ENCODE measurements at places on chromosomes 16 and 17.

DNA sequence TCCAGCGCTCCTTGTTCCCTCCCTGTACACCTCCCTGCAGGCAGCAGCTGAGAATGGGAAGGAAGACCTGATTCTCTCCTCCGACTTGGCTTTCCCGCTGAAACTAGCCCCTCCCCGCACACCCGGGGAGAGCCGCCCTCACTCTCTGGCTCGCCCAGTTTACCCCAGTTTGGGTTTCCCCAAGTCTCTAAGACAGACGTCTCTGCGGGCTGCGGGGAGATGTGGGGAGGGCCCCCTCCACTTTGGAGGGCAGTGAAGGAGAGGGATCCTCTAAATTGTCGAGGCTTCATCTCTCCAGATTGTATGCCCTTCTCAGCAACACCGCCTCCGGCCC is 797 bp downstream of the GRB7 start:
- DNase-seq = no peak

DNA sequence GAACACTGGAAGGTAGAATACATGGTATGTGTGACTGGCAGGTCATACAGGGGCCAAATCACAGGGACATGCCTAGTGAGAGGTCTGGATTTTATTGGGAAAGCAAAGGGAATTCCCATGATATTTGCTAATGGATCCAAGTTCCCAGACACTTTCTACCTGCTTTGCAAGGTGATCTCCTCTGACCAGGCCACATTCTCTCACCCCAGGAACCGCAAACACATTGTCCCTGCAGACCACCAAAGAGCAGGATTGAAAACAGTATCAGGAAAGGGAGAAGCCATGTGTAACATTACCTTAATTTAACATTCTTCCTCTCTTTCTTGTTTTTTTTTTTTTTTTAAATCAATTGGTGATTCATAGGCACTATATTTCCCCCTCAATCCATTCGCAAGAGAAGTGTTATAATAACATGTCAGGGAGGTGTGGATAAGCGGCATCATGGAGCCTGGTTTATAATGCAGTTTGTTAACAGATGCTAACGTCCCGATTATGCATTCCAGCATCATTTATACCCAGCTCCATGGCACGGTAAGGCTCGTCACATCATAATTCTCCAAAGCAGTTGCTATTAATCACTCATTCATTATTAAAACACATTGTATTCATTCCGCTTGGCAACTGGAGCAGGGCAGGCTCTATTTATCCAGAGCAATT is 155.1 kb upstream of the CCL2 start:
- DNase-seq = no peak

GRCh38 chr16:84423416-84423837 is 55.1 kb downstream of the ATP2C2 start:
- no peak for DNase-seq

DNA sequence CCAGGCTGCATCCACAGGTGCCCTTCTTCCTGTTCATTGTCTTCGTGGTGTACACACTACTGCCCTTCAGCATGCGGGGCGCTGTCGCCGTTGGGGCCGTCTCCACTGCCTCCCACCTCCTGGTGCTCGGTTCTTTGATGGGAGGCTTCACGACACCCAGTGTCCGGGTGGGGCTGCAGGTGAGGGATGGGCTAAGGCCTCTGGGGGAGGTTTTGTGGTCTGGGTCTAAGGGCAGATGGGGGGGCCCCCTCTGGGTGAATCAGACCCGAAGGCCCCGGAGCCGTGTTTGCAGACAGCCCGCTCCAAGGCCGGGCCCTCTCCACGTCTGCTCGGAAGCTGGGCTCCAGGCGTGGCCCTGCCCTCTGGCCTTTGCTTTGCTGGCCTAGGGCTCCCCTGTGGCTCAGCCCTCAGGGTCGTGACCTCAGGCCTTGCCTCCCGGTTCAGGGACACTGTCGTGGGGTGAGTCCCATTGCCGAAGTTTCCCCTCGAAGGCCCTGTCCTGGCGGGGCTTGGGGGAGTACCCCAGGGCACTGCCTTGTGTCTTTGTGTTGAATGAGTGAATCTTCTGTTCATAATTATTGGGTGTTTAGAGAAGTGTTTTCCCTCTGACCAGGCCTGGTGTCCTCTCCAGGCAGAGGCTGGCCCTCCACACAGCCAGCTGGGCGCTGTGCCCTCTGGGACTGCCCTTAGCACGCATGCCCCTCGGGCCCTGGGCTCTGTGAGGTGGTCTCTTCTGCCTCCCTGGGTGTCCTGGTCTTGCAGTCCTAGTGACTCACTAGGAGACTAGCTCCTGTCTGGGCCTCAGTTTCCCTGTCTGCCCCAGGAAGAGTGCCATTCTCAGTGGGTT is 25.6 kb downstream of the ADCY7 start:
- no peak for DNase-seq

- DNase-seq = no peak
Measured at GRCh38 chr17:57895382-57896060, 45.7 kb upstream of the MRPS23 start.
